Fibroblast of skin of scalp (primary cell): ENCODE measurements at places on chromosomes 1 and 21.

DNA sequence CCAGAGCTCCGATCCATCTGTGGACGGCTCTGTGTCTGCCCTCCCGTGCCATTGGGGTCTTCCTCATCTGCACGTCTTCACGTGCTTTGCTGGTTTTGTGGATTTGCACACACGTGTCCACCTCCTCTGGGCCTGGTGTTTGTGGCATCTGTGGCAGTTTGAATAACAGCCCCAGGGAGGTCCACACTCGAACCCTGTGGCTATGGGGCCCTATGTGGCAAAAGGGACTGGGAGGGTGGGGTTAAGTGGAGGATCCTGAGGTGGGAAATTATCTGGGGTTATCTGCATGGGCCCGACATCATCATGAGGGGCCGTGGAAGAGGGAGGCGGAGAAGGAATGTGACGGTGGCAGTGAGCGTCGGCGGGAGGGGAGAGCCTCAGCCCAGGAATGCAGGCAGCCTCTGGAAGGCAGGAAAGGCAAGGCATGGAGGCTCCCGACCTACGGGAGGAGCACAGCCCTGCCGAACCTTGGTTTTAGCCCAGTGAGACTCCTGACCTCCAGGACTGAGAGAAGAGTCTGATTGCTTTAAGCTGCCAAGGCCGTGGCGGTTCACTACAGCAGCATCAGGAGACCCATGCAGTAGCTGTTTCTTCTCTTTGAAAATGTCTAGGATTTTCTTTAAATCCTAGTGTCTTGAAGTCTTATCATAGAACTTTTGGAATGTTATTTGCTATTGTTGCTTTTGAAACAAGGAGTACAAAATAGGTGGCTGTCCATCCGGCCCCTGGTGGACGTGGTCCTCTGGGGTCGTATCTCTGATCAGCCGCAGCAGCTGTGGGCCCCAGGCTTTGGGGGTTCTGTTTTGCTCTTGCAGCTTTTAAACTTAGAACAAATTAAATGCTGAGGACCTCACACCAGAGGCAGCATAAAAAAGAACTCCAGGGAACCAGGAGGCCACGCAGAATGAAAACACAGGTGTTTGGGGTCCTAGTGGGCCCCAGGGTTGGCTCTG lies 40.0 kb upstream of the LRRC3 start:
- no peak for DNase-seq

- DNase-seq: peak; percentile 86
Observed at GRCh38 chr1:227934476-227935313, 13.0 kb downstream of the WNT9A start.

DNA sequence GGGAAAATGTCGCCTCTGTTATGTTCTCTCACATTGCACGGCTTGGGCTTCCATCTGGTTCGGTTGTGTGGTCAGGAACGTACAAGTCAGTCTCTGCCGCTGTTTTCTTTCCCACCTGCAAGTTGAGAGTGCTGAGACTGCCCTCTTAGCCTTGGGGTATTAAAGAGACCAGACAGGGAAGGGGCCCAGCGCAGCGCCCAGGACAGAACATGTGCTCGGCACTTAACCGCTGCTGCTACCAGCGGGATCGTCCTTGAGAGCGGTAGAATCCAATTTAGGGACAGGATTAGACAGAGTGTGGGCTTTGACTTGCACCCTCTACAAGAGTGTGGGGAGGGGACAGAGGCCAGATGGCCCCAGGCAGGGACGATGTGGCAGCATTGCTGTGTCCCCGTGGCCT lies 17.7 kb upstream of the AGPAT3 start:
- no peak for DNase-seq

DNA sequence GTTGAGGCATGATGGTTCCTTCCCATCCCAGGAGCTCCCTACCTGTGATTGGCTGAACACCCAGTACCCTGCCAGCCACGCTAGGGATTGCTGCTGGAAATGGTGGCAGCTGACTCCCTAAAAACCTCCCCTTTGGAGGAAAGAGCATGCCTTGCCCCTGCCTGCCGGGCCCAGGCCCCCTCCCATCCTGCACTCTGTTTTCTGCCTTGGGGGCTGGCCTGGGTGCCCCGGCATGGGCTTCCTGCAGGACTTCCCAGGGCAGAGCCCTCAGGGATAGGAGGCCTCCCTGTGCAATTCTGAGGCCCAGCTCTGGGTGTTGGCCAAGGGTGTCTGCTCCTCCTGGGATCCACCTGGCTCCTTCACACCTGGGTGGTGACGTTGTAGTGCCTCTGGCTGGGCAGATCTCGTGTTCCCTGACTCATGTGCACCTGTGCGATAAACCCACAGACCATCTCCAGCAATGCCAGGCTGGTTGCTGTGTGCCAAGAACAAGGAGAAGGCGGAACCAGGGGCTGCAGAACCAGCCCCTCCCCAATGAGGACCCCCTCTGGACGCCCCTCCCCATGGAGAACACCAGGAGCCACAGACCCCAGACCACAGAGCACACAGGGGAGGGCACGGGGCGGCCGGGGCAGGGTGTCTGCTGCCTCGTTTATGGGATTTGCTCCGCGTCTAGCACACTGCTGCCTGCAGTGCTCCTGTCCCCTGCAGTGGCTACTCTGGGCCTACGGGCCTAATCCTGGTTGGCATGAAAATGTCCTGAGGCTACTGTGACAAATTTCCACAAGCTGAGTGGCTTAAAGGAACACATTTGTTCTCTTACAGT lies 13.6 kb downstream of the CSTB start:
- no peak for DNase-seq

GRCh38 chr1:69252696-69253095 lies 315.0 kb upstream of the LRRC7 start:
- DNase-seq: no peak

DNA sequence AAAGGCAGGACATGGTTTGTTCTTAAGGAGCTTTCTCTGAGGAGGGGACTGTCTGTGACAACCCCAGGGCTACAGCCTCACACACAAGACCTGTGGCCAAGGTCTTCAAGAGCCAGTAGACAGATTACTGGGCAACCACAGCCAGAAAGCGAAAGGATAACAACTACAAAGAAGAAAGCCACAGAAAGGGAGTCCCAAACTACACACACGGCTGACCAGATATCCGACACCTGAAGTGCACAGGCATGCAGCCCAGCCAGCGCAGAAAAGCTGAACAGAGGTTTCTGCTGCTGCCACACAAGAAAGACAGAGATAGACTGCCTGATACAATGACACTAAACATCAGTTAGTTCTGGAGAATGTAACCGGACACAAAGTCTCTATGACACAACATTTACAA lies 21.4 kb upstream of the NADK start:
- no peak for DNase-seq

DNA sequence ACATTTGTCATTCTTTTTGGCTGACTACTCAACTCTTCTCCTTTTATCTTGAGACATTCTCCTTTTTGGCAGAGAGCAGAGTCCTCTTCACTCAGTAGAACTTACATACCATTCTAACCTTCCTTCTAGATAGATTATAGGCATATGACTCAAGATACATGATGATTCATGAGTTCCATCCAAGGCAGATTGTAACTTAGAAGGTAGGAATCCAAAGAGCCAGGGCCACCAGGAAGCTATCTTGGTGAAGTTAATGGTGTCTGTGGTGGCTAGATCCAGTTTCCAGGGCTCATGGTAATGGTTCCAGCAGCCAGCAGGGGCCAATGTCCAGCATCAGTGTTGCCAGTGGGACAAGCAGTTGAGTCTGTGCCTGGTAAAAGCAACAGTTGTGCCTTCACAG lies 76.1 kb upstream of the KIAA0040 start:
- DNase-seq: peak; percentile 4

DNA sequence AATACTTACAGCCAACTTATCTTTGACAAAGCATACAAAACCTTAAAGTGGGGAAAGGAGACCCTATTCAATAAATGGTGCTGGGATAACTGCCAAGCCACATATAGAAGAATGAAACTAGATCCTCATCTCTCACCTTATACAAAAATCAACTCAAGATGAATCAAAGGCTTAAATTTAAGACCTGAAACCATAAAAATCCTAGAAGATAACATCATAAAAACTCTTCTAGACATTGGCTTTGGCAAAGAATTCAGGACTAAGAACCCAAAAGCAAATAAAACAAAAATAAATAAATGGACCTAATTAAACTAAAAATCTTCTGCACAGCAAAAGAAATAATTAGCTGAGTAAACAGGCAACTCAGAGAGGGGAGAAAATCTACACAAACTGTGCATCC lies 335.6 kb upstream of the PBX1 start:
- no peak for DNase-seq

- no peak for DNase-seq
Observed at GRCh38 chr21:41090981-41091380, 77.0 kb upstream of the BACE2 start.

- no peak for DNase-seq
Observed at GRCh38 chr1:11952455-11953109, 18.1 kb downstream of the PLOD1 start.

DNA sequence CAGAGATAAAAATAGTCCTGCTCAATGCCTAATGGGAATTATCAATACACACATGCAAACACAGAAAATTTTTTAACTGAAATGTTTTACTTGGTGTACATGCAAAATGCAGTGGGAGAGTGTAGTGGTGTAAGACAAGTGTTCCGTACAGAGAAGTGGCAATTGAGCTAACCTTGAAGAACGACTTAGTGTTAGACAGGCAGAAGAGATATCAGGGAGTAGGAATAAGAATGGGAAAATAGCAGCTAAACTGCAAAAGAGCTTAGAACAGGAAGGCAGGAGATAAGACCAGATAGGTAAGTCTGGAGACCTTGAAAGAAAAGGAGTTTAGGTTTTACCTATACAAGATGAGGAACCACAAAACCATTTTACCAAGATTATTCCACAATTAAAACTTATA lies 9.0 kb downstream of the USP24 start:
- no peak for DNase-seq

- no peak for DNase-seq
Observed at GRCh38 chr1:43783671-43784205, 76.4 kb downstream of the ST3GAL3 start.

DNA sequence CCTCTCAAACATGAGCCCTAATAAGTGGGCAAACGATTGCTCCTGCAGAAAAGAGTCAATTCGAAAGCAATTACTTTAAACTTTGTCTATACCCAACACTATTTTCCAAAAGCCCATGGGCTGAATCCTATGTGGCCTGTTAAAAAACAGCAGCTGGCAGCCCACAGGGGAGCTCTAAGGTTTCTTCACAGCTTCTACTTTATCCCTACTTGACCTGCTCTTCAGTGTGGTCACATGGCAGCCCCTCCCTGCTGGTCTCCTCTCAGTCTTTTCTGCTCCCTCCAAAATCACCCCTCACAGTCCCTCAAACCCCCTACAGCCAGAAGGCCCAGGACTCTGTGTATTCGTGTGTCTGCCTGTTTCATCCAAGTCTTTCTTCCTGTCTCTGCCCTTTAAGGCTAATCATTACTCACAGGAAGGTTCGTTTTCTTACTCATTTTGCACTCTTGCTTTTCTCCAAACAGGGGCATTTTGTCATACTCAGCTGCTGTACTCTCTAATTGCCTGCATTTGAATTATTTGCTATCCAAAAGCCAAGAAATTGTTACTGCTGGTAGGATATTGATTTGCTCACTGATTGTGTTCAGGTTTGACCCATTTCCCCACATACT lies 62.4 kb upstream of the FAM3B start:
- no peak for DNase-seq

- DNase-seq: no peak
Observed at GRCh38 chr1:10432910-10433700, 2.9 kb downstream of the CENPS start.

- DNase-seq: no peak
Observed at GRCh38 chr1:30472526-30472925, 250.9 kb downstream of the MATN1 start.

GRCh38 chr1:73467731-73468130 lies 730.2 kb downstream of the LRRIQ3 start:
- no peak for DNase-seq

DNA sequence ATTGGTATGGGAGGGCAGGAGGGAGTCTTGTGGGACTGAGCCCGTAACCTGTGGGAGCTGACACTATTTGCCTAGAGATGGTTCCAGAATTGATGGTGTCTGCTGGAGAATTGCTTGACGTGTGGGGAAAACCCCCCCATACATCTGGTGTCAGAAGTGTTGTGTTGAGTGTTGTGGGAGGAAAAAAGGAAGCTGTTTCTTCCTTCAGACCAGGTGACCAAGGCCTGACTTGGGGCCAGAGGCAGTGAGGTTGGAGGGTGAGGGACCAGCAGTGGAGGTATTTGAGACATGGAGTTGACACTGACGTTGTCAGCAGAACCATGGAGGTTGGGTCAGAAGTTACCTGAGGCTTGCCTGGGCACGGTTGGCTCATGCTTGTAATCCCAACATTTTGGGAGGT lies 8.3 kb downstream of the SHISAL2A start:
- no peak for DNase-seq

GRCh38 chr1:177305040-177306018 lies 134.6 kb downstream of the BRINP2 start:
- DNase-seq: no peak

DNA sequence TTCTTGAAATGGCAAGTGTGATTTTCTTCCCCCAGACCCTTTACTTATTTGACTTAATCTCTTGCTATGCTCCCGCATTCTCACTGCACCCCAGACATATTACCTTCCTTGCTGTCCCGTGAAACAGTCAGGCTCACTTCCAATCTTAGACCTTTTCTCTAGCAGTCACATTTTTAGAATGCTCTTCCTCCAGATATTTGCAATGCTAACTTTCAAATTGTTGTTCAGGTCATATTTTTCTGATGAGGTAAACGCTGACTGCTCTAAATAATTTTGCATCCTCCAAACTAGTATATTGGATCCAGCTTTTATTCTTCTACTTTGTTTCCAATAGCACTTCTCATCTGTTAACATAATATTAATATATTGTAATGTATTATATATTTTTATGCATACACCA lies 648.2 kb upstream of the NEGR1 start:
- no peak for DNase-seq

- peak; percentile 95 for DNase-seq
Observed at GRCh38 chr1:153565529-153566374, at the start of gene S100A2. TSS of gene S100A2 (minus strand) at chr1:153565844. CDS start at chr1:153563877, 1,967 bp downstream.

DNA sequence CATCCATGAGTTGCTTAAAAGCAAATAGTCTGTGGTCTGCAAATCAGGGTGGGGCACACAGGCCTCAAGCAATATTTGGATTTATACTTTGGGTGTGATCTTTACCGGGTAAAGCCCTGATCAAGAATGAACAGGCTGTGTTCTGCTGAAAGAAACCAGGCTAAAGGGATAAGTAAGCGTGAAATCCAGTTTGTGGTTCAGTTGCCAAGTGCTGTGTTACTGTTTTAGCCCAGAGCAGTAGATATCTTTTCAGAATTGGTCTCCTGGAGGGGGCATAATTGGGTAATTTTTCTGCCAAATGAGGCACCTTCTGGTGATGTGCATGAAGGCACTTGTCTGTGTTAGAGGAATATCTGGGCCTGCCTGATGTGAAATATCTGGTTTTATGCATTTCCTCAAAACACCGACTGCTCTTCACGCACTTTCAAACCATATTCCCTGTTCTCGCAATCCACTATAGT lies 21.4 kb downstream of the AIM2 start:
- DNase-seq: no peak

DNA sequence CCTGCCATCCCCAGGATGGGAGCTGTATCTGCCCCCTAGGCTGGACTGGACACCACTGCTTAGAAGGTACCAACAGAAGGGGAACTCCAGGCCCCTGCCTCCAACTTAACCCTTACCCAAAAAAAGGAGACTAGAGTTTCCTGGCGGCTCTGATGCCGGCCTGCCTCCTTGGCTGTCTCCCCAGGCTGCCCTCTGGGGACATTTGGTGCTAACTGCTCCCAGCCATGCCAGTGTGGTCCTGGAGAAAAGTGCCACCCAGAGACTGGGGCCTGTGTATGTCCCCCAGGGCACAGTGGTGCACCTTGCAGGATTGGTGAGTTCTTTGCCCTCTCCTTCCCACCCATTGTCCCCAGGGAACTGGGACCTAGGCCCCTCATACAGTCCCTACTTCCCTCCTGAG lies 8.1 kb upstream of the LRRC71 start:
- DNase-seq: no peak
